ENCODE measurements at places on chromosomes 11 and 22.

DNA sequence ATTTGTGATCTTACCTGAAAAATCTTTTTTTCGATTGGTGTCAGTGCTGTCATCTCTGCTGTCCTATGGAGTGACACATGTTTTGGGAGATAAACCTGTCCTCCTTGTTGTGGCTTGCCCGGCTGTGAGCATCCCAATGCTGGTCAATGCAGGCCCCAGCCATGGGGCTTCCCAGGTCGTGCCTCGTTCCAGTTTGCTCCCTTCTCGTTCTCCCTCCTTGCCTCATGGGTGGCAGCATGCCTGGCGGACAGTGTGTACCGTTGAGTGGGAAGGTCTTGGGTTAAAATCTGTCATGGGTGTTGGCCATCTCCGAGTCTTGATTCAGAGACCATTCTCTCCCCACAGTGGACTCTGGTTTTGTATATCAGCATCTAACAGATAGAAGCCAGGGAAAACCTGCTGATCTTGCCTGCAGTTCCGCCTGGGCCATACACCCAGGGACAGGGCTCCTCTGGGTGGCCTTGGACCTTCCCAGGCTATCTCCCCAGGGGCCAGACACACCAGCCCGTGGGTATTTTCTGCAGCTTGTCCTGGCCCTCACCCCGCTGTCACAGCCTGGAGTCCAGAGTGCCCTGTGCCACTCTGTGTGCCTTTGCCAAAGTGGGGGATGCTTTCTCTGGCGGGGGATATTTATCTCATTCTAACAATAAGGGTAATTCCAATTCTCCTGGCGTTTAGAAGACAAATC lies 208.1 kb downstream of the TBC1D22A start:
- DNase-seq, result no peak

DNA sequence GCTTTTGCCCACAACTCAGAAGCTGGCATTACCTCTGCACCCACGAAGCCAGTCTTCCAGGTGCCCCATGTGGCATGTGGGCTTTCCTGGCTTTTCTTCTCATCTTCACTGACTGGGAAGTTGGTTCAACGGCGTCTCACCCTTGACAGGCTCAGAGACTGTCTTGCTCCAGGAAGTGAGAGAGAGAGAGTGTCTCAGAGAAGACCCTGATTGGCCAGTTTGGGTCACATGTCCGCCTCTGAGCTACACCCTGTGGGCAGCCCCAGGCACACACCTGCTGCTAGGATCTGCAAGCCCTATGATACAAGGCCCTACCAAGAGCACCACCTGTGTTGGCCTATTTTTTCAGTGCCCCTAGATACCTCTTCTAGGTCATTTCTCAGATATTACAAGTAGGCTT lies 39.0 kb downstream of the RTL6 start:
- no peak for DNase-seq

DNA sequence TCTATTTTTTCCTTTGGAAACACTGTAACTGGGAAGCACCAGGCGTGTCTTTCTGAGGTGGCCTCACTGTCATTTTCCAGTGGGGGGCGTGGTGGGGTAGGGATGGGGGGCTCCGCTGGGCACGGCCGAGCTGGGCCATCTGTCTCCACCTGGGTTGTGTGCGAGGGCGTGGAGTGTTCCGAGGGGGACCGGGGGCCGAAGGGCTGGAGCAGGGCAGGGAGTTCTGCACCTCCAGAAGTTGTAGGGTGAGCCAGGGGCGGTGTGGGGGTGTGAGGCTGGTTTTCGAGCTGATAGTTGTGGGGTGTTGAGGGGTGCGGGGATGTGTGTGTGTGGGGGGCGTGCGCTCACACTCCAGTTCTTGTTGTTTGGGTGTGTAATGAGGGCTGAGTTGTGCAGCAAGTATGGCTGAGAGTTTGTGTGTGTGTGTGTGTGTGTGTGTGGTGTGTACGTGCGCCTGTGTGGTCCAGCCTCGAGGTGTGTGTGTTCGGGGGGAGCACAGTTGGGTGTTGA lies 10.8 kb downstream of the YPEL4 start:
- no peak for DNase-seq

DNA sequence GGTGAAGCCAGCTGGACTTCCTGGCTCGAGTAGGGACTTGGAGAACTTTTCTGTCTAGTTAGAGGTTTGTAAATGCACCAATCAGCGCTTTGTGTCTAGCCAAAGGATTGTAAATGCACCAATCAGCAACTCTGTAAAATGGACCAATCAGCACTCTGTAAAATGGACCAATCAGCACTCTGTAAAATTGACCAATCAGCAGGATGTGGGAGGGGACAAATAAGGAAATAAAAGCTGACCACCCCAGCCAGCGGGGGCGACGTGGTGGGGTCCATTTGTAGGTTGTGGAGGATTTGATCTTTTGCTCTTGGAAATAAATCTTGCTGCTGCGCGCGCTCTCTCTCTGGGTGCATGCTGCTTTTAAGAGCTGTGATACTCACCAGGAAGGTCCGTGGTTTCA lies 202.9 kb downstream of the MIAT start:
- no peak for DNase-seq

DNA sequence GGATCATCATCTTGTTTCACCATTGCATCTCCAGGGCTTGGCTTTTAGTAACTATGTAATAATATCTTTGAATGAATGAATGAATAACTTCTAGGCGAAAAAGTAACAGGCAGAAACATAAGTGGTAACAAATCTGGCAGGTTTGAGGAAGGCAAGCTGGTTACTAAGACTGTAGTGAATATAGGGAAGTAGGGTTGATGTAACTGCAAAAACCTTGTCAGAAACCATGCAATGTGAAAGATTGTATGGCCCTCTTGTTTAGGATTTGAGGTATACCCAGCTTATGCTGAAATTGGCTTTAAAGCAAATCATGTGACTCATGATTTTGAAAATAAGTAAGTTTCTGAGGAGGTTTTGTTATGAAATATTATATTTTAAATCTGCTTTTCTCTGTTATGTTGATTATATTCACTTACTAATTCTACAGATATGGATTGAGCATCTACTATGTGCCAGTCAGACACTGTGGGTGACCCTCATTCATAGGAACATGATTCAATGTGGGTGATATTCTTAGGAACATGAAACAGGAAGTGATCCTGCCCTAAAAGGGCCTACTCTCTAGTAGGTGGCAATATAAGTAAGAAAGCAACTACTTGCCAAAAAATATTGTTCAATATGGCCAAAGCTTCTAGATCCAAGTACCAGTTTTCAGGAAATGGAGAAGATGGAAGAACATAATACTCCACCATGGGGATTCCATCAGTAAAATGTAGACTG lies 115.5 kb upstream of the CCDC90B start:
- DNase-seq, result no peak
